Activated T-cell treated with anti-CD3 and anti-CD28 coated beads, Interleukin-2, amount 50 U/mL, for 4 hours (primary cell): ENCODE measurements at places on chromosomes 12 and 14.

- DNase-seq: no peak
These were observed 115.5 kb upstream of the G2E3 start for GRCh38 chr14:30443368-30444007.

DNA sequence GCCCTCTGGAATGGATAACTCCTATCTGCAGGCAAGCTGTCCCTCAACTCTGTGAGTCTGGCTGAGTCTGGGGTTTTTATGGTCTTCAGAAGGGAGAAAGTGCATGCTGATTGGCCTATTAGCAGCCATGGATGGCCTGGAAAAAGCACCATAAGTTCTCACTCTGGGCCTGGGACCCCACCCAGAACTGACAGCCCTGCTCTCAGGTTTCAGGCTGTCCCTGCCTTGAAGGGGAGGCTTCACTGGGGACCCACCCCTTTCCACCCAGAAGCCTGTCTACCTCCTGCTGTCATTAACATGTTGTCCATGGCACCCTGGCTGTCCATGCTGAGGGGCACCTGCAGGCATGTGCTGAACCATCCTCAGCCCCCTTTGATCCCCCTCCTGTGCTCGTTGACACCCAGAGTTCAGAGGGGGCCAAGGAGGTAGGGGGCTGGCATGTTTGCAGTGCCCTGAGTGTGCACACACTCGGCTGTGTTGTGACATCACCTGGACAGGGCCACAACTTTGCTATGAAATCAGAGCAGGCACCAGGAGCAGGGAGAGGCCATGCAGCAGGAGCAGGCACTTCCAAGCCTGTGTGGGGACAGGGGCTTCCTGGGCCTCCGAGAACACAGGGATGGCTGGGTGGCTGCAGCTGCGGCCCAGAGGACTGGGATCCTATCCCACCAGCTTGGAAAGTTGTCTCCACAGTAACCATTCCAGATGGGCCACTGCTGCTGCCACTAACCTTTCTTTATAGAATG is 84.7 kb downstream of the ACSS3 start:
- no peak for DNase-seq

DNA sequence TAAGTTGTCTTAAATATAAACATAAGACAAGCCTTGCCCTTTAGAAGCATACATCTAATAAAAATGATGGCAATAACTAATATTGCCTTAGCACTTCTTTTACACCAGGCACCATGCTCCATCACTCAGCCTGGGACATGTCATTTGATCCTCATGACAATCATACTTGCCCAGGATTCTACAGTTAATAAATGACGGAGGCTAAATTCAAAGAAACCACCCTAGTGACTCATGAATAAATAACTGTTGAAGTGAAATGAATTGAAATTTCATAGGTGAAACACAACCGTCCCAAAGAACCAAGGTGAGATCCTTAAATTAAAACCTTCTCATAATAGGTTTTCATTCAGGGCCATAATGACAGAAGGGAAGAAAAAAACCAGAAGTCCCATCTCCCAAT is 89.5 kb downstream of the GRIN2B start:
- DNase-seq: no peak

DNA sequence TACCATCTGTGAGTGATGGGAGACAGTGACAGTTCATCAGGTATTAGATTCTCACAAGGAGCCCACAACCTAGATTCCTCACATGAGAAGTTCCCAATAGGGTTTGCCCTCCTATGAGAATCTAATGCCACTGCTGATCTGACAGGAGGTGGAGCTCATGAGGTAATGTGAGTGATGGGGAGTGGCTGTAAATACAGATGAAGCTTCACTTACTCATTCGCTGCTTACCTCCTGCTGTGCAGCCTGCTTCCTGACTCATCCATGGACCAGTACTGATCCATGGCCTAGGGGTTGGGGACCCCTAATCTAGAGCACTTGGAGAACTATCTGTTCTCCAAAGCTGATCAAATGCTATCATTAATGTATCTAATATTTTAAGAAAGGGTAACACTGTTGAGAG is 17.7 kb downstream of the CLEC2D start:
- no peak for DNase-seq
